ENCODE measurements at places on chromosomes 3 and 15.

GRCh38 chr15:46441294-46442062, 806.6 kb downstream of the SQOR start:
- no peak for DNase-seq

GRCh38 chr3:123120573-123120972, 53.7 kb downstream of the PDIA5 start:
- DNase-seq = no peak

DNA sequence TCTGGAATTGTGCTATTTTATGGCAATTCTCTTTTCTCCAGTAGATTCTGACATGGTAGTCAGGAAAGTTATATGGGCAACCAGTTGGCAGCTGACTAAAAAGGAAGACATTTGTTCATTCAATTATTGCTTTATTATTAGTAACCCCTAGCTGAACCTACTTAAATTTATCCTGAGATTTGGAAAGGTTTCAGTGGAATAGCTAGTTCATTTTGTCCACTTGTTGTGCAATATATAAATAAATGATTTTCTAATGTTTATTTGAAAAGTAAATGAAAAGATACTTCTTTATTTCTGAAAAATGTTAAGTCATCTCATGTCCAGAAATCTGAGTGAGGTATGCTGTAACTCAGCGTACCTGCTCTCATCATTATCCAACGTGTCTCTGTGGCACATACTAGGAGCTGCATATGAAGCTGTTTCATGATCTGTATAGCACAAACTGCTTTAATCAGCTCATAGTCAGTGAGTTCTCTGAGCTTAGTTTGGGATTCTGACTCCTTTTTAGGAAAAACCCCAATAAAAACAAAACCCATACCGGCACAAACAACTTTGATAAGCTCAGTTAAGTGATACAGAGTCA, 35.9 kb downstream of the RARB start:
- no peak for DNase-seq

DNA sequence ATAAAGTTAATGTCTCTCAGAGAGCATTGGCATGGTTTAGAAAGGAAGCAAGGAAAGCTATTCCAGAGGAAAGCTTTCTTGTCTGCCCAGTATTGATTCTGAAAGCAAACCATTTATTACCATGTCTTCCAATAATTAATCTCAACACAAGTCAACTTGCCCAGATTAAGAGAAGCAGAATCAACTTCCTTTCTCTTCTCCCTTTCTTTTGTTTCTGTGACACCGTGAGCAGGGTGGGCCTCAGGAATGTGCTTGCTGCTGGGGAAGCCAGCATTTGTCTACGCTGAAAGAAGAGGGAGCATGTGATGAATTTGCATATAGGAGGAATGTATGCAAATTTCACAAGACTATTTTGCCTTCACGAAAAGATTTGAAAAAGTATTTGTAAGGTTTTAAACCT, 368.6 kb upstream of the ROPN1 start:
- DNase-seq = no peak

- no peak for DNase-seq
Observed at GRCh38 chr3:42476225-42477125, 26.0 kb upstream of the VIPR1 start.

GRCh38 chr3:183837894-183838293, 12.5 kb upstream of the MAP6D1 start:
- no peak for DNase-seq

GRCh38 chr3:78337801-78338211, 1297.9 kb downstream of the ROBO2 start:
- DNase-seq = no peak

GRCh38 chr15:71261909-71262308, 146.6 kb downstream of the THSD4 start:
- no peak for DNase-seq

- peak; percentile 70 for DNase-seq
Observed at GRCh38 chr15:52256366-52256765, 39.2 kb downstream of the MYO5C start.

DNA sequence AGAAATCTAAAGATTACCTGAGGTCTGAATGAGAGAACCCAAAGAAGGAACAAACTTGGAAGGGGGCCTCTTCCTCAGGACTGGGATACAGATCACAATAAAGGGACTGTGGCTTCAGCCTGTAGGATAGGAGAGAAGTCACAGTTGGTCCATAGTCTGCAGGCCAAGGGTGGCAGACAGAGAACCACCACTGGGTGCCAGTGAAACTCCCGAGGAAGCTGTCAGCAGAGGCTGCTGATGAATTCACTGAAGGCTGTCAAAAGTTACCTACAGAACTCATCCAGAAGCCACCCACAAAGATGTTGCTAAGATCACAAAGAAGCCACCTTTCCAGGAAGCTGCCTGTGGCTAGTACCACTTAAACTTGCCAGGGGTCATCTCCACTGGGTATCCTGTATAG, 78.5 kb downstream of the TMCO5A start:
- DNase-seq = no peak

- no peak for DNase-seq
Observed at GRCh38 chr15:76840830-76841460, 64.2 kb downstream of the SCAPER start.

- DNase-seq = peak; percentile 19
Observed at GRCh38 chr15:50182219-50183013, 420 bp downstream of the SLC27A2 start.

- DNase-seq = no peak
Observed at GRCh38 chr3:7309641-7310102, 448.8 kb downstream of the GRM7 start.

GRCh38 chr3:142046320-142047020, 102.9 kb downstream of the TFDP2 start:
- no peak for DNase-seq

DNA sequence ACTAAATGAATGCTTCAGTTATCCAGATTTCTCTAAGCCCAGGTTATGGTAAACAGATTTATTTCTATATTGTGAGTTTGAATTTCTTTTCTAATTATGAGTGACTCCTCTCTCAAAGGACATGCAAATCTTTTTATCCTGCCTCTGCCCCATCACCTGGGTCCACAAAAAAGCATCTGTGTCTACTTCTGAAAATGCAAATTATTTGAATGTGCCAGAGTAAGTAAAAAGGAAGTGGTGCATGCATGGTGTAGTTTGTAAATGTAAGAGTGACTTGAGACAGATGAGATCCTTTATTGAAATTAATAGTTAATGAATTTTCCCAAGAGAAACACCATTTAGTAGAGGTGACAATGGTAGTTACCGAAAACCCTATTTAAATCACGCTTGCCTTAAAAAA, 26.9 kb downstream of the MCTP2 start:
- DNase-seq = no peak

- DNase-seq = no peak
Observed at GRCh38 chr3:156017352-156018030, 102.9 kb upstream of the KCNAB1 start.

DNA sequence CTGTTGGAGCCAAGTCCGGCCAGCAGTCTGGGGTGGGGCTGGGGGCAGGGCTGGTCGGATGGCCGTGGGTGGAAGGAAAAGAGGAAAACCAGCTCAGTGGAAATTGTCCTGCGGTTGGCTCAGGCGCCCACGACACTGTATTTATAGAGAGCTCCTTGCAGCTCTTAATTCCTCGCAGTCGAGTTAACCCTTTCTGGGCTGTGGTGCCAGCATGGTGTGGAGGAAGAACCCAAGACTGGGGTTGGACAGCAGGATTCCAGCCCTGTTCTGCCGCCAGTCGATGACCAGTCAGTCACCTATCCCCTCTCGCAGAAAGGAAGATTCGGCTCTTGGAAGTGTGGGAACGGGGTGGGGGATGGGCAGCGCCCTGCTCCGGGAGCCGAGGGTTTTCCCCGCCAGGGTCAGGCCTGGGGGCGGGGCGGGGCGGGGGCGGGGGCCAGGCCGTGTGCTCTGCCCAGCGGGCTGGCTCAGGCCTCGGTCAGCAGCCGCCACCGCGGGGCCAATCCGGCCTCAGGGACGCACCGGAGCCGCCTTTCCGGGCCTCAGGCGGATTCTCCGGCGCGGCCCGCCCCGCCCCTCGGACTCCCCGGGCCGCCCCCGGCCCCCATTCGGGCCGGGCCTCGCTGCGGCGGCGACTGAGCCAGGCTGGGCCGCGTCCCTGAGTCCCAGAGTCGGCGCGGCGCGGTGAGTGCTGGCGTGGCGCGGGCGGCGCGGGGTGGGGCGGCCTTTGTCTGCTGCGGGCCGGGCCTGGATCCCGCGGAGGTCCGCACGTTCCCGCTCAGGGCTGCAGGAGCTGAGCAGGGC, at the start of gene CD276:
Gene CD276 (plus strand): TSS at position 607 of the 804 bp plus-strand sequence. CDS start 15,257 bp downstream, outside the sequence.
- no peak for DNase-seq

DNA sequence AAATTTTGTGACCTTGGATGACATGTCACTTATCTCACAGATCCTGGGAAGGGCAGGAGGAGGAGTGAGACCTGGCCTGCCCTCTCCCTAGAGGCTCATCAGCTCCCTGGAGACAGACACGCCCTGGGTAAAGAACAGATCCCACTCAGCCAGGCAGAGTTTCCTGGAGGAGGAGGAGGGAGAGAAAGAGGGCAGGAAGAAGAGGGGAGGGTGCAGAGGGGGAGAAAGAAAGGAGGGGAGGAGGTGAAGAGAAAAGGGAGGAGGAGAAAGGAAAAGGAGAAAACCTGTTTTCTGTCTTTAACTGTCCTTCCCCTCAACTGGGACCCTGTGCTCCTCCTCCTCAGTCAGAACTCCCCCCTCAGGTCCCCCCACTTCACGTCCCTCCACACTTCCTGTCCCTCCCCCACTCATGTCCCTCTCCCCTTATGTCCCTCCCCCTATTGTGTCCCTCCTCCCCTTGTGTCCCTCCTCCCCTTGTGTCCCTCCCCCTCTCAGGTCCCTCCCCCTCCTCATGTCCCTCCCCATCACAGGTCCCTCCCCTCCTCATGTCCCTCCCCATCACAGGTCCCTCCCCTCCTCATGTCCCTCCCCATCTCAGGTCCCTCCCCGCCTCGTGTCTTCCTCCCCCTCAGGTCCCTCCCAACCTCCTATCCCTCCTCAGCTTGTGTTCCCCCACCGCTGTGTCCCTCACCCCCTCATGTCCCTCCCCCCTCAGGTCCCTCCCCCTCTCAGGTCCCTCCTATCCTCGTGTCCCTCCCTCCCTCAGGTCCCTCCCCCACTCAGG, 52.3 kb upstream of the CGNL1 start:
- no peak for DNase-seq

DNA sequence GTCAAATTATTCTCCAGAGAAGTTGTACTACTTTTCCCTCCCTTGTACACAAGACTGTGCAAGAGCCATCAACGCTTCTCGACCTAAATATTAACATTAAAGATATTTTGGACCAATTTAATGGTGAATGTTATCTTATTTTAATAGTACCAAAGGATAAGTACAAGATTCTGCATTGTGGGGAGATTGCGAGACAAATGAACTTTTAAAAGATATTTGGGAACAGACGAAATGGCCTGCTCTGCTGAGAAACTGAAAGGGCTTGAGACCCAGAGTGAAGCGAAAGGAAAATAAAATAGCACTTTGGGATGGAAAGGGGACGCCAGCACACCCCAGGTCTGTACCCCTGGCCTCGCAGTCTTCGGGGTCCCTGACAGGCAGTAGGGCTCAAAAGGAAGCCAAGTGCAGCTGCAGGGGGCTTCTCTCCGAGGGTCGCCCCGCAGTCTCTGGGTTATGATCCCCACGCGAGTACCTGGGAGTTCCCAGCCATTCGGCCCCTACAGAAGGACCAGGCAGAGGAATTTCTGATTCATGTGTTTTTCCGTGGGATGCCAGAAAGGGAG, 97.6 kb upstream of the VGLL3 start:
- no peak for DNase-seq

GRCh38 chr3:42148982-42149432, 57.9 kb downstream of the TRAK1 start:
- DNase-seq = no peak

- no peak for DNase-seq
Observed at GRCh38 chr15:56893364-56893678, 25.1 kb upstream of the TCF12 start.

DNA sequence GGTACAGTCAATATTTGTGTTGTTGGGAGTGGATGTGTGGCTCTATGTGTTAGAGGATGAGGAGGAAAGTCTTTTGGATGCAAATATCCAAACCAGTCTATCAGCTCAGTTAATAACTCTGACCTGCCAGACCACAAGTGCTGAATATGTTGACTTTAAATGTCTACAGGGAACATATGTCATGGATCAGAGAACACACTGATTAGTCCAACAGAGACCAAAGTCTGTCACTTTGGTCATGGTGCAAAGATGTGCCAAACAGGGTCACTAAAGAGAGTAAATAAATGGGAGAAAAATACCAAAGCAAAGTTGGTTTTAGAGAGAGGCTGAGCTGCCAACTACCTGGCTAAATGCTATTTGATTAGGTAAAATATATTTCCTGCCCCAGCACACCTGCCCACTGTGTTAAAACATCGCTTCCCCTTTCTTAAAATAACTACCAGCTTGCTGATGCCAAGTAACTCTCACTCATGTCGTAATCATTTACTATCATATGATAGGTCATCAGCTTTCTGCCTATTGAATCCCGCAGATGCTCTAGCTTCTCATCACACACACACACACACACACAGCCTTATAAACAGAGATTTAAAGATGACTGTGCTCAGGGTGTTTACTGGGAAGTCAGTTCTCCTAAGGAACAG, 173.3 kb downstream of the PDZRN3 start:
- no peak for DNase-seq

DNA sequence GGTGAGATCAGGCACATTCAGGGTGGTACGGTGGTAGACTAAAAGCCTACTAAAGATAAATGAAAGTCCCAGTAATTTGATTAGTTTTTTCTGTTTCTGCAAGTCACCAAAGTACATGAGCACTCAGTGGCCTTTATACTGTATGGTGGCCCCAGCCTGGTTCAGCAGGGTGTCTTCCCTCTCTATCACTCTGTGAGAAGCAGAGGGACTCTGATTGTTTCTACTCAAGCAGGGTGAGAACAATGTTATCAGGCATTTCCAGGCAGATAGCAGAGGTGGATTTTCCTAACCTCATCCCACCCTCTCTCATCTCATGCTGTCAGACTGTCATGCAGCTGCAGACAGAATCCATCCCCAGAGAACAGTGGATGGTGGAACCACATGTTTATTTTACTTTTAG, 71.5 kb upstream of the BFSP2 start:
- DNase-seq = no peak

DNA sequence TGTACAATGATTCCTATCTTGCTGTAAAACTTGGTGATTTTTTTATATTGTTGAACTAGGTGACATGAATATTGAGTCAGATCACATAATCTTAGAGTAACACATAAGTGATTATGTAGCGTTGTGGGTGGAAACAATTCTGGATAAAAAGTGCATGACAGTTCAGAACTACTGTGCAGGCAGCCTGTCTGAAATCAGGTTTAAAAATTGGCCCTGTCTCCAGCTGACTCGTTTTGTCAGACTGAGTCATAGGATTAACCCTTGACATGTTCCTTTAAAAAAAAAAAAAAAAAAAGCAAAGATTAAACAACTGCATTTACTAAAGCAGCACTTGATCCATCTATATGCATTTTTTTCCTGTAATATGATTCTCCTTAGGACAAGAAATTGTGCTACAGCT, 160.0 kb upstream of the CGNL1 start:
- DNase-seq = no peak

- DNase-seq = no peak
Observed at GRCh38 chr15:55247311-55247710, 42.3 kb downstream of the RAB27A start.

- DNase-seq = no peak
Observed at GRCh38 chr3:124664804-124665203, 65.4 kb upstream of the UMPS start.

- no peak for DNase-seq
Observed at GRCh38 chr15:72566973-72567372, 87.5 kb upstream of the GOLGA6B start.

Data from T-helper 1 cell (primary cell).